Mesenteric fat pad (tissue), 1 donor: ENCODE measurements at places on chromosomes 1 and 21.

DNA sequence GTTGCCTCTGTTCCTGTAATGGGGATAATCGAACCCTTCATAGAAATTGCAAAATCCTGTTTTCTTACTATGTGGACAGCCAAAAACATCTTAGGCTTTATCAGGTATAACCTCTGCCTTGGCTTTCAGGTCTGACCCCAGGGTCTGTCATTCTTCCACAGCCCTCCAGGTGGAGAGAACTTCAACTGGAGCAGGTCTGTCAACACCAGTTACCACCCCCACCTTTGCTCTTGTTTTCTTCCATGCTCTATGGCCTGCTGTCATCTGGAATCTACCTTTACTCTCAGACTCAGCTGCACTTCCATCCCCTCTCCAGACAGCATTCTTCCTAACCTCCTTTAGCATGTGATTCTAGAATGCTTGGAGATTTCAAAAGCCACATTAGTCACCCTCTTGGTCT is 10.4 kb upstream of the GJA9 start:
- DNase-seq, result no peak

- no peak for DNase-seq
Measured at GRCh38 chr1:115118611-115119010, 29.3 kb upstream of the TSPAN2 start.

GRCh38 chr1:44924835-44925464 is 61.4 kb downstream of the EIF2B3 start:
- no peak for DNase-seq

DNA sequence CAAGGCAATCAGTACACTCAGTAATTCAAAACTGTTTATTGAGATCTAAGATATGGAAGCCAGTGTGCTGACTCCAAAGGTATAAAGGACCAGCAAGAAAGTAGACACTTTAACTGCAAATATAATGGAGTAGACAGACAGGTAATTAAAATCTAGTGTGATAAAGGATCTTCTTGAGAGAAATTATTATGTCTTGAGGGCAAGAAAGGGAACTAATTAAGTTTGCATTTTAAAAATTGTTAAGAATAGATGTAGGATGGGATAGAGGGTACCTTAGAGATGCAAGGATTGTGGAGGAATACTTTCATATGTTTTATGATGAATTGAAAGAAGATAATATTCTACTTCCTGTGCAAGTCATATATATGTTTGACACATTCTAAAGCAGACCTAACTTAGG is 825.3 kb downstream of the LTN1 start:
- no peak for DNase-seq

DNA sequence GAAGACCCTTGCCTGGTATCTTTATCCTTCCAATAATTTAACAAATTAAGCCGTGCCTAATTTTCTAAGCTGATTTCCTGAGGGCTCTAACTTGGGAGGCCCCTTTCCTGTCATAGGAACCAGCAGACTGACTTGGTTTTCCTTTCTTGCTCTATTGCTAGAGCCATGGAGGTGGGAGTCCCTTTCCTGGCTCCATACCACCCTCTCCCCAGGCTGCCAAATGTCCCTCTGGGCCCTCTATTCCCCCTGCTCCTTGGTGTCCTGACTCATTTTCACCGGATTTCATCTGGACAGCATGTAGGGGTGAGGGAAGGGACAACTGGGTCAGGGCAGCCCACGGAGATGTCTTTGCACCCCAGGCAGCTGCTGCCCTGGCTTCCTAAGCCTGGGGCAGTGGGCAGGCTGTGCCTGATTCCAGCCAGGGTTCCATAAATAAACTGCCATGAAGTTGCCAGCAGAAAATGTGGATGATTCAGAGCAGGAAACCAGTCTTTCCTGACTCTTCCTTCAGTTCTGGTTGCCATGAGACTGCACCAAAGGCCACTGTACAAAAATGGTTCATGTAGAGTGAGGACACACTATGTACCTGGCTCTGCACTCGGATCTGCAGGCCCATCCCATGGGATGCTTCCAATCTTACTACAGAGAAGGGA is 38.0 kb upstream of the SERBP1 start:
- DNase-seq, result no peak

DNA sequence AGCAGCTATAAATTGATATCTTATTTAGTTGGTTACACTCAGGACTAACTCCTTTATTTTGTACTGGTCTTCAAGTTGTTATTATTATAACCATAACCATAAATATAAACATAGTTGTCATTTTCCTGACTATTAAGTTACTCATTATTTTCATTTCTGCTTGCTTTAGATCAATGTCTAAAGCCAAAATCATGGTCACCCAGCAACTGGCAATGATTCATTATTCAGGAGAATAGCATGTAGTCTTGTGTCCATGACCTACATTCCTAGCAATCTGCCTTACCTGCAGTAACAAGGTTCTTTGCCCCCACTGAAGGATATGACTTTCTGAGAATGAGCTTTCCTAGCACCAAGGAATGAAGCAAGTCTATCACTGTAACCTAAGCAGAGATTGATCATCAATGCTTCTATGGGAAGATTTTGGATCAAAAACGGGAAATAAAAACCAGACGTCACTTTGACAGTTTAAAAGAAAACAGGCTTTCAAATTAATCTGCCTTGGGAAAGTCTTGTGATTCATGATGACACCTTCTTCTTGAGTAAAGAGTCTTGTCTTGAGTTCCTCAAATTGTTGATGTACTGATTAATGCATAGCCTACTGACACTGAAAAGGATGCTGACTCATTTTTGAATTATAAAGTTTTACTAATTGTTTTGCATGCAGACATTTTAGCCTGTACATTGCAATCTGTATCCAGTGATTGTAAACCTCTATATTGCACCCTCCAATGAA is 203.3 kb upstream of the IVNS1ABP start:
- DNase-seq, result no peak

- DNase-seq, result no peak
Measured at GRCh38 chr1:100400404-100400803, 48.1 kb downstream of the CDC14A start.

- DNase-seq, result no peak
Measured at GRCh38 chr1:7505771-7506453, 265.2 kb upstream of the VAMP3 start.

GRCh38 chr1:91404151-91405012 is at the start of gene HFM1:
Gene HFM1, minus strand, starts transcription at chr1:91404837. Its CDS starts 3,755 bp downstream, at chr1:91401082.
- DNase-seq, result peak; percentile 92

DNA sequence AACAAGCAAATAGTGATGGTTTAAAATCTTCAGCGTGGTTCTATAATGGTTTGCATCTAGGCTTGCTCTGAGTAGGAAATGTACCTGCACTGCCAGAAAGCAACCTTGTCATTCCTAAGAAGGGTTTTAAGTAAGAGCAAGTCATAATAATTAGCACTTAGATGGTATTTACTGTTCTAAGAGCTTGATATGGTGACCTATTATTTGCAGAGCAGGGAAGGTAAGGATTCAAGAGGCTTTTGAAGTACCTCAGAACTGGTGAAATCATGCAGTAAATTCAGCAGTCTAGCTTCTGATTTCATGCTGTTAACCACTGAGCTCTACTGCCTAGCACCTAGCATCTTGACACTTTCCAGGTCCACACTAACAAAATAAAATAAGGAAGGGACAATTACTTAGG is 23.7 kb downstream of the ATP1A1 start:
- DNase-seq, result no peak

- no peak for DNase-seq
Measured at GRCh38 chr1:17023102-17023501, 11.4 kb upstream of the ATP13A2 start.

GRCh38 chr21:42818328-42818749 is 61.0 kb downstream of the WDR4 start:
- DNase-seq, result peak; percentile 78

DNA sequence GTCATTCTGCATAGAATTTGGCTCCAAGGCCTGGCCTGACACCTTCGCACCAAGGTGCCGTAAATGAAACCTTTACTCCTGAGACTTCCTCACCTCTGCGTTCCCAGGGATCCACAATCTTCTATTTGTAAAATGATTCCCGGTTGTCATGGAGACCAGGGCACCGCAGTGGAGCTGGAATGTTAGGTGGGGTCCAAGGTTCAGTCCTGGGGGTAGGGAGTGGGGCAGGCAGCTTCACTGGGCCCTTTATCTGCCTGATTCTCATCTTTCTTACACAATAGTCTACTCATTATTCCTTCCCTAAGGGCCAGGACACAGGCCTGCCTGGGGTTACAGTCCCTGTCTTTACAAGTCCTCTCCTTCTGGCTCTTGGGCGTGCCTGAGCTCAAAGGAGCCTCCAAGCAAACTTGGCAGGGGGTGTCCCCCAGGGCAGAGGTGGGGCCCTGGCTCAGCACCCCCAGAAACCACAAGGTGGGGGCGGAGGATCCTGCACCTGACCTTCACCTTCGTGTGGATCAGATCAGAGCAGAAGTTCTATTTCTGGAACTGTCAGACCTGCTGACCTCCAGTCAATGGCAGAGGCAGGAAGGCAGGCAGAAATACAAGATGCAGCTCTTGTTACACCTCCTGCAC is 51.1 kb downstream of the RIPK4 start:
- DNase-seq, result no peak

DNA sequence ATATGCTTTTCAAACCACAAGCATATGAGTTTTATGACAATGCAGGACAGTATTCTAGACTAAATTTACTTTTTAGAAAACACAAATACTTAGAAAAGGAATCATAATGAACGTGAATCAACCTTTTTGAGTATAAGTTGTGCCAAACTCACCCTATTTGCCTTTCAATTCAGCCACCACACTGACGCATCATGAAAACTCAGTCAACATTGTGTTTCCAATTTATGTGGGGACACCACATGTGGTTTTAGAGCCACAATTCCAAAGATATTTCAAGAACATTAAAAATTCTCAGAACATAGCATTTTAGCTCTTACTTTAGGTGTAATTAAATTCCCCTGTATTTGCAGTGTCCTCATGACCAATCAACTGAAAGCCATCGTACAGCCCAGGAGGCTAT is 118.8 kb downstream of the PTBP2 start:
- DNase-seq, result no peak

DNA sequence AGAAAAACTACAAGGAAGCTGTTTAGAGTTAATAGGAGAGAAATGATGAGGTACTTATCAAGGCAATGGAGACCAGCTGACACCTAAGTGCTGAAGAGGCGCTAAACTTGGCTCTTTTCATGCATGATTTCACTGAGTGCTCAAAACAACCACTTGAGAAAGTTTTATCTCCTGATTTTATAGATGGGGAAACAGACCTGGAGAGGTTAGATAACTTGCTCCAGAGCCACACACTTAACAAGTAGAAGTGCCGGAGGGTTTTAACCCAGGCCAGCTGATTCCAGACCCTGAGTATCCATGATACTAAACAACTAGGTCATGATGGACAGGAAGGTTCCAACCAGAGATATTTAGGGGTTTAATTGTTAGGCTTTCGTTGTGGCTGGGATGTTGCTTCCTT is 25.9 kb downstream of the UBE2U start:
- no peak for DNase-seq

- DNase-seq, result peak; percentile 92
Measured at GRCh38 chr1:178093494-178093950, 382 bp upstream of the RASAL2 start.

DNA sequence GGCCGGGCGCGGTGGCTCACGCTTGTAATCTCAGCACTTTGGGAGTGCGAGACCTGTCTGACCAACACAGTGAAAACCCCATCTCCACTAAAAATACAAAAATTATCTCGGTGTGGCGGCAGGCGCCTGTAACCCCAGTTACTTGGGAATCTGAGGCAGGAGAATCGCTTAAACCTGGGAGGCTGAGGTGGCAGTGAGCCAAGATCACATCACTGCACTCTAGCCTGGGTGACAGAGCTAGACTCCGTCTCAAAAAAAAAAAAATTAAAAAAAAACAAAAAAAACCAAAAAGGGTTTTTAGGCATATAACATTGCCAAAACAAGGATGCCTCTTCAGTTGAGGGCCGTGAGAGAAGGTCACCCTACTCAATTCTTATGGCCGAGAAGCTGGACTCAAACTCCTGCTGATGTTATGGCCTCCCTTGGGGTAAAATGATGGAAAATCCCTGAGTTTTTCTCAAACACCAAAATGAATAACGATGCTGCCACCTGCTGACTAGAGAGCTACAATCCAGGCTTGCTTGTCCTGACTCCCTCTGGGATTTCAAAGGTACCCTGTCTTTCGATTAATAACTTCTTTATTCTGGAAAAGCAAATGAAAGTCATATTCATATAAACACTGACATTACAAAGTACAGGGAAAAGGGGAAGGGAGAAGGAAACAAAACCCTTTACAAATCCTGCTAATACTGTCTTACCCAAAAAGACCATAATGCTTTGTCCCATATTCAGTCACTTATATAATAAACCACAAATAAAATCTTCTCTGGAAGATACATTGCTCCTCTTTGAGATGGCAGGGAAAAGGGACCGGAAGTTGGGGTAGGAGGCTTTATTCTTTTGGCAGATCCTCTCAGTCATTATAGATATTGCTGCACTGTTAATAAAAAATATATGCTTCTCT is 10.7 kb downstream of the RAB42 start:
- no peak for DNase-seq

DNA sequence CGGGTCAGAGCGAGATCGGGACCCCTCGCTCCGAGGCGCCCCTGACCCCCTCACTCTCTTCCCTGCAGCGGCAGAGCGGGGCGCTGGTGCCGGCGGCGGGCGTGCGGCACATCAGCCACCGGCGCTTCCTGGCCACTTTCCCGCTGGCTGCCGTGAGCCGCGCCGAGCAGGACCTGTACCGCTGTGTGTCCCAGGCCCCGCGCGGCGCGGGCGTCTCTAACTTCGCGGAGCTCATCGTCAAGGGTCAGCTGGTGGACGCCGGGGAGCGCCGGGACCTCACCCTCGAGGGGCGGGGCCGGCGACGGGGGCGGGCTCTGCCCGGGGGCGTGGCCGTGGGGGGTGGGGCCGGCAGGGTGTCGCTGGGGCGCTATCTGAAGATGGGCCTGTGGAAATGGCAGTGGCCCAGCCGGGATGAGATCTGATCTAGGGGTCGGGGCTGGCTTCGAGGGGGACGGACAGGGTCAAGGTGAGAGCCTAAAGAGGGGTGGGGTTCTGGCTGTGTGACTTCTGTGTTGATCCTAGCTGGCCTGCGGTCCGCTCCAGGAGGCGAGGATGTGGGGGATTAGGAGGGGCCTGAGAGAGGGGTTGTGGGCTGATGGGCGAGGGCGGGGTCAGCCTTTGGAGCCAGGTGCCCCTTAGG is 23.6 kb downstream of the PTPRU start:
- peak; percentile 90 for DNase-seq

- DNase-seq, result no peak
Measured at GRCh38 chr1:162663589-162664106, 31.4 kb downstream of the DDR2 start.

DNA sequence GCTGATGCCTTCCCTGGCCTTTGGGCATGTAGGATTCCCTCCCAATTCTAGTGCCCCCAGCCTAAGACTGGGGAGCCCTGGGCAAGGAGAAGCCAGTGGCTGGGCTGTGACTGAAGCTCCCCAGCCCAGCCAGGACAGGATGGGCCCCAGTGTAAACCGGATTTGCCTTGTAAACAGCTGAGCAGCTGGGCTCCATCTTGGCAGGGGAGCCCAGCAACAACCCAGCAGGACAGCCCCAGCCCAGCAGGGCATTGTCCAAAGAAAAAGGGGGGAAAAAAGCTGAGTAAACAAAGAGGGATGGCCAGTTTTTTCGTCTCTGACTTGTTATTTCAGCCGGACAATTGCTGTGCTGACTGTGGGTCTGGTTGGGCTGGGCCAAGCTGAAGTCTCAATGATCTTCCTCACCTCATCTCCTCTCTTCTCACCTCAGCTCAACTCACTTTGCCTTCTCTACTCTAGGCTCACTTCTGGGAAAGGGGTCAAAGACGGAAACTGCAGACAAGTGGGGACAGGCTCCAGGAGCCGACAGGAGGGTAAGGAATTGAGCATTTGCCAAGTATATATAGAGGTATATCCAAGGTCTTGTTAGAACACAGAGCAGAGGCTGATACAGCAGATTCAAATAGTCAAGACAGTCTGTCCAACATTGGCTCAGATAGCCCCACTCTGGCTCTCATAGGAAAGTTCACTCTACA is 97.7 kb downstream of the TMEM53 start:
- no peak for DNase-seq

- DNase-seq, result no peak
Measured at GRCh38 chr1:90925928-90926869, 95.6 kb downstream of the ZNF644 start.
